Activated gamma-delta T cell treated with anti-CD3 and anti-CD28 coated beads, Interleukin-2, amount 50 U/mL, for 16 hours (primary cell): ENCODE measurements at places on chromosomes 7 and 10.

DNA sequence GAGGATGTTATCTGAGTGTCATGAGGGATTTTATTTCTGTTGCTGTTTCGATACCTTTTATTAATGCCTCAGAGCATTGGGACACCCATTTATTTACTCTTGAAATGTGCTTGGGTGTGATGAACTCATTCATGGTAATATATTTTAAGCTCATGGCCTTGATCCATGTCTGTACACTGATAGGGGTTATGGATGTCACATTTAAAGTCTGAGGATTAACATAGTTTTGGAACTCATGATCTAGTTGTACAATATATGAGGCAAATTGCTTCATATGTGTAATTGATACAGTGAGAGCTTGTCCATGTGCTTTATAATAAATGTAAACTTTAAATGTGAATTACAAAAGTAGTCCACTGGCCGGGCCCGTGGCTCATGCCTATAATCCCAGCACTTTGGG lies 23.0 kb upstream of the ZRANB1 start:
- DNase-seq = no peak

DNA sequence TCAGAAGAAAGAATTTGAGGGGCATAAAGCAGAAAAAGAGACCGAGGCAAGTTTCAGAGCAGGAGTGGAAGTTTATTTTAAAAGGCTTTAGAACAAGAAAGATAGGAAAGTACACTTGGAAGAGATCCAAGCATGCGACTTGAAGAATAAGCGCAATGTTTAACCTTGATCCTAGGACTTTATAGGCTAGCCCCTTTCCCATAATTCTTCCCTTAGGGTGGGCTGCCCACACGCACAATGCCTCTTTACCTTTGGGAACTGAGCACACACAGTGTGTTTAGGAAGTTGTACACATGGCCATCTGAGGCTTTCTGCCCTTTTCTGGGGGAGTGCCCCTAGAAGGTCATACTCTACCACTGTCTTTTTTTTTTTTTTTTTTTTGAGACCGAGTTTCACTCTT lies 11.2 kb upstream of the GSTO1 start:
- DNase-seq = no peak

- no peak for DNase-seq
These were observed 658.0 kb upstream of the NRG3 start for GRCh38 chr10:81216949-81217348.

GRCh38 chr10:124824507-124824906 lies 22.9 kb downstream of the ABRAXAS2 start:
- DNase-seq = no peak

- no peak for DNase-seq
These were observed 109.7 kb upstream of the PPIF start for GRCh38 chr10:79237454-79238157.

DNA sequence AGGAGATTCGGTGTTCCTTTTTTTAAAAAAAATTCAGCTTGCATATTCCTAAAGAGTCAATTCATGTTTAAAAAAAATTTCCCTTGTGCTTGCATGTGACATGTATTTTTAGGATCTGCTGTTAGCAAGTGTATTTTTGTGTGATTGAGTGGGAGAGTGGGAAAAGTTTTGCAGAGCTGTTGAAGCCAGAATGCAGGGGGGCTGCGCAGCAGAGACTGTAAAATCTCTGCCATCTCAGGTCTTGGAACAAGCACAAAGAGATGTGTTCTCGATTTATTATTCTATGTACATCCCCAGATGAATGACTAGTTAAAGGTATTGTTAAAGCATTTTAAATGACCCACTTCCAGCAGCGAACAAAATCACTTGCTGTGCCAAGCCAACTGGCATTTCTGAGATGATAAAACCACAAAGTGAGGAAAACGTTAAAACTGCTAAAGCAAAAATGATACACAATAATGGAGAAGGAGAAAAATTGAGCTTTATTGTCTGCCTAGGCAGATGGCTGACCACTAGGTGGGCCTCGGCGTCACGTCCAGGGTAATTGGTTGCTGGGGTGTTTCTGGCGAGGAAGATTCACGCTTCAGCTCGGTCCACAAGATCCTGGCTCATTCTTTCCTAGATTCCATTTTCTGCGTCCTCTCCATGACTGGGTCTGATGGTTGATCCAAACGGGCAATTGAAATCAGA lies 67.0 kb upstream of the ATRNL1 start:
- DNase-seq = no peak

DNA sequence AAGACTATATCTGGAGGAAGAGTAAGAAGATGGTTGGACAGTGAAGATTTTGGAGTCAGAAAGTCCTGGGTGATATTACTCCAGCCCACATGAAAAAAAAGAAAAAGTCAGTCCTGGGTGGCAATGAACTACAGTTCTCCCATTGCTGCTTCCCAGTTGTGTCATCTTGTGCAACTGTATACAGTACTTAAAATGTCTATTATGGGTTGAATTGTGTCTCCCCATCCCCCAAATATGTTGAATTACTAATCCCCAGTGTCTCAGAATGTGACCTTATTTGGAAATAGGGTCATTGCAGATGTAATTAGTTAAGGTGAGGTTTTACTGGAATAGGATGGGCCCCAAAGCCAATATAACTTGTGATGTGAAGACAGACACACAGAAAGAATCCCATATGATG lies 15.6 kb downstream of the SEC23IP start:
- no peak for DNase-seq

DNA sequence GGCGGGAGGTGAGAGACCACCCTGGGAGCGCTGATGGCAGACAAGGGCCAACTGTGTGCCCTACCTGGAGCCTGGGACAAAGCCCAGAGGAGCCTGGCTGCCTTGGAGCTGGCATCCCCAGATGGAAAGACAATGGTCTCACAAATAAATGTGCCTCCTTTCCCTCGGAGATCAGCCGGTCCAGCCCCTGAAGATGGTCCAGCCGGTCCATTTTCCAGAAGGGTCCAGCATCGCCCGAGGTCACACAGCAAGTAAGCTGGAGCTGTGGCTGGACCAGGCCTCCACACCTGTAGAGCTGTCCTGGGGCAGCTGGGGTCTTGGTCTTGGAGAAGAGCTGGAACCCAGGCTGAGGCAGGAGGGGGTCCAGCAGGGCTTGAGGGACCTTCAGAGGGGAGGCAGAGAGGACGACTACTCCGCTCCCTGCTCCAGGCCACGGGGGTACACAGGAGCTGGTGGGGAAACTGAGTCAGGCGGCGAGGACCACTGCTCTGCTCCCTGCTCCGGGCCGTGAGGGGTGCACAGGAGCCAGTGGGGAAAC lies 3.6 kb downstream of the ELFN1 start:
- no peak for DNase-seq

DNA sequence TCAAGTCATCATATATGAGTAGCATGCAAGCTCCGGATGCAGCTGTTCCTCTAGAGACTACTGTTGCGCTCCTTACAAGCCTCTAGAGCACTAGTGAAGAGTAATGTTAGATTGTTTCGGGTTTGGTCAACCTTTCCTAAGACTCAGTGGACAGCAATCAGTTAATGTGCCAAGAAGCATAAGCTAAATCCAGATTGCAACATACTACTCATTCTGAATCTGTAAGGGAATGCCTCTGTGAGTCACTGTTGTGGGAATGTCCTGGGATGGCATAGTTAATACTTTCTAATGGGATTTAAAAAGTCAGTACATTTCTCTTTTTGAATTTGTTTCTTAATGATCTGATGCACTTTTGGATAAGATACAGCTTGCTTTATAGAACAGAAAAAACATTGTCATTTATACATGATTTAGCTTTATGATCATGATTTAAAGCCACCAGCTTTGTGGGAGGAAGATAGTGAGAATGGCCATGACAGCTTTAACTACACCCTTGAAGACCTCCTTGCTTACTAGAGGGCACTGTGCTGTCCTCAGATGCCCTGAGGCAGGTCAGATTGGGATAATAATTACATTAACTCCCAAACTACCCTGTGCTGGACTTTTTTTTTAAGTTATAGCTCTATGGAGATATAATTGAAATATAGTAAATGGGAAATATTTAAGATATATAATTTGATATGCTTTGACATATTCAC lies 138.4 kb downstream of the SDK1 start:
- no peak for DNase-seq

DNA sequence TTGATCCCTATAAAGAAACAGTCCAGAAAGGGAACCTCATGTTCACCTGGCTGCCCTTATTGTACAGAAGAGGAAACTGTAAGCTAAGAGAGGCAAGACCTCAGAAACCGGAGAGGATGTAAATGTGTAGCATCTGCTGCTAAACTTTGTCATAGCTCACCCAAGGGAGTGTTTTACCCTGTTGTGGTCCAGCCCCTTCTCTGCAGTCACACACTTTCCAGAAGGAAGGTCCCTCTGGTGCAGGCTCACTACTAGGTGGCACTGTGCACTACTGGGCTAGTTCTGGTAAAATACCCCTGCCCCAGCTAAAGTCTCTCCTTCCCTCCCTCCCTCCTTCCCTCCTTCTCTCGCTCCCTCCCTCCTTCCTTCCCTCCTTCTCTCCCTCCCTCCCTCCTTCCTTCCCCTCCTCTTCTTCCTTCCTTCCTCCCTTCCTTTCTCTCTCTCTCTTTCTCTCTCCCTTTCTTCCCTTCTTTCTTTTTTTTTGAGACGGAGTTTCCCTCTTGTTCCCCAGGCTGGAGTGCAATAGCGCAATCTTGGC lies 42.5 kb upstream of the LCOR start:
- no peak for DNase-seq

DNA sequence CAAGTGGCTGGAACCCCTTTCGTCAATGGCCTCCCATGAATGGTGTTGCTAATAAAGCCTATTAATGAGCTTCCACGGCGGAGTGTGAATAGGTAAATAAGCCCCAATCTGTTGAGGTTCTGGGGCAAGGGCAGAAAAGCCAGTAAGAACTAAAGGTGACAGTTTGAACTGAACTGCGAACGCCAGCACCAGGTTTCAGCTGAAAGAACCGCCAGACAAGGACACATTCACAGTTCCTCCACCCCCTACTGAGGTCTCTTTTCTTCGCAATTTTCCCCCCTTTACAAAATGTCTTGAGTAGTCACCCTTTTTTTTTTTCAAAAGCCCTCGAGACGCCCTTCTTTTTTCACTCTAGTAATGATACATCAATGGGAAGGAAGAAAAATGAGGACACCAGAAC lies 2.4 kb upstream of the FGFR2 start:
- DNase-seq = no peak

DNA sequence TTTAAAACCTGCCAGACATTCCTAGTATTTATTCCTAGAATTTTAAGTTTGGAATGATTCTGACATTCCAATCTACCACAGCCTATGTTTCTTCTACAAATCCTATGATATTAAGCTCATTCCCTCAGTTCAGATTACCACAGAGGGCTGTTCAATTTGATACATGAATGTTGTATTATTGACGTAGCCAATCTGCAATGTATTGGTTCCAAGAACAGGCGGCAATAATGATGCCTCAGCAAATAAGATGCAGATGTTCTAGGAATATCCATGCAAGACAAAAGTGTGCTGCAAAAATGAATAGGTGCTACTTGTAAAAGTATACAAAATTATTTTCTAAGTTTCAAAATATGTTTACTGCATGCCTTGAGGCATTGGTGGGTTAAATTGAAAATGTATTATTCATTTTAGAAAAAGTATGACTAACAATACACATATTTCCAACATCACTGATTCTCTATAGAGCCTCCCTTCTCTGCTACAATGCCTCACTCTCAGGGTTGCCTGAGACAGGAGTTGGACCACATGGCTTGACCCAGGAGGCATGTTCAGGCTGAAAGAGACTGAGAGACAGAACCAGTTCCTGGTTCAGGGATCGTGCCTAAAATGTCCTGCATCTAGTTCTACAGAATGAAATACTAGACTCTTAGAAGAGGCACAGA lies 94.1 kb upstream of the CREB5 start:
- no peak for DNase-seq

DNA sequence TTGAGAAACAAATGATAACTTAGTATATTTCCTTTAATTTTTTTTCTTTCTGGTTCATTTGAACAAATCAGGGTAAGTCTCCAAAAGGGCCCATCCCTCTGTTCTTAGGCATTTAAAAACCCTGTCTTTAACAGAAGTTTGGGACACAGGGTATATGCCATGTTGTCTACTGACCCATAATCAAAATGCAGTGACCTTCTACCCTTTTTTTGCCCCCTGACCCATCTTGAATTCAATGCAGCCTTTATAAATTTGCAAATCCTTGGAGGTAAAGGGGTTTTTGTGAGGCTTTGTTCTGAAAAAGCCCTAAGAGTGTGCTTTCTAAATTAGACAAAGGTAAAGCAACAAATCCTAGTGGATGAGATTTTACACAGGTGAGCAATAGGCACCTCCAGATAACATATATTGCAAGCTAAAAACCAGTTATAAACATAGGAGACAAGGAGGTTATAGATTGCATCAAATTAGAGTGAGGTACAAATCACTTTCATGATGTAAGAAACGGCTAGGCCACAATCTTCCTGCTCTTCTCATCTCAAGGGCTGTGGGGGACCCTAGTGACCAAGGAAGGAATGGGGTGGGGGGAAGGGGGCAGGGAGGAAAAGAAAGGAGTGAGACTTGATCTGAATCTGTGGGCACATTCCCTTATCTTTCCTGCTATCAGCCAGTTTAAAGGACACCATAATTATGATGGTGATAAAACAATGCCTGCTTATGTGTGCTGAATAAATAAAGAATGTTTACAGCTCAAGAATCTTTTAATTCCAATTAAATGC lies 2.7 kb downstream of the SKIDA1 start:
- no peak for DNase-seq

DNA sequence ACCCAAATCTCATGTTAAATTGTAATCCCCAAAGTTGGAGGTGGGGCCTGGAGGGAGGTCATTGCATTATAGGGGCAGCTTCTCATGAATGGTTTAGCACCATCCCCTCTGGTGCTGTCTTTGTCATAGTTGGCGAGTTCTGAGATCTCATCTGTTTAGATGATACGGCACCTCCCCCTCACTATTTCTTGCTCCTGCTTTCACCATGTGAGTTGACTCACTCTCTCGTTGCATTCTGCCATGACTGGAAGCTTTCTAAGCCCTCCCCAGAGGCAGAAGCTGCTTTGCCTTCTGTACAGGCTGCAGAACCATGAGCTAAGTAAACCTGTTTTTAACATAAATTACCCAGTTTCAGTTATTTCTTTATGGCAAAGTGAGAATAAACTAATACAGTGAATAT lies 18.9 kb upstream of the ZNF138 start:
- no peak for DNase-seq

DNA sequence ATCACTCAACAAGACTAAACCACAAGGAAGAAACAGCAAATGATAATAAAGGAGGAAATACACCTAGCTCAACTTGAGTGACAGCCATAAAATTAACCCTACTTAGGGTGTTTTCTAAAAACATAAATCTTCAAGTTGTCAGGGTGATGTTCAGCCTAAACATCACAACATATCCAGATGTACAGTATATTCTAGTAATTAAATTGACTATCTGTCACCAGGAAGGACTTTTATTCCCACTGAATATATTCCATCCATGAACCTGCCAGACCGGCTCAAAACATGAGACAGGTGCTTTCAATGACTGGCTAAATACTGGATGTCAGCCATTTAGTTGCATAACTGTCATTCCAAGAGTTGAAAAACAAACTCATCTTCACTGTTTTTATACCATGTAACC lies 298.1 kb upstream of the NEBL start:
- no peak for DNase-seq

DNA sequence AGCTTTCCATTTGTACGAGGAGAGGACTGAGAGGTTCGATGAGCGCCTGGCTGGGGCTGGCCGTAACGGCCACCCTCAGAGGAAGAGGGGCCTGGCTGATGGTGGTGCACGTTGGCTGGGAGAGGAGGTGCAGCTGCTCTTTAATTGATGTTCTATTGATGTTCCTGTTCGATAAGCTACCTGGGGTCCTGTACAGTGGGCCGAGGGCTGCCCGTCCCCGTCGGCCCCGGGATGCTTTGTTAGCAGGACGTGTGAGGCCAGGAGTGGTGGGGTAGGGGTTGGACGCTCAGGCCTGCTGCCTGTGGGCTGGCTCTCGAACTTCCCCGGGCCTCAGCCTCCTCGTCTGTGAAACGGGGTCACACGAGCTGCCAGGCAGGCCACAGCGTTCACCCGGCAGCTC lies 25.4 kb downstream of the FAM20C start:
- no peak for DNase-seq
